NCI-H2081 treated with DMSO at 0.1 percent for 48 hours (cell line): ENCODE measurements at places on chromosomes 12 and 14.

- DNase-seq = no peak
Measured at GRCh38 chr12:117343296-117343695, 18.1 kb downstream of the NOS1 start.

DNA sequence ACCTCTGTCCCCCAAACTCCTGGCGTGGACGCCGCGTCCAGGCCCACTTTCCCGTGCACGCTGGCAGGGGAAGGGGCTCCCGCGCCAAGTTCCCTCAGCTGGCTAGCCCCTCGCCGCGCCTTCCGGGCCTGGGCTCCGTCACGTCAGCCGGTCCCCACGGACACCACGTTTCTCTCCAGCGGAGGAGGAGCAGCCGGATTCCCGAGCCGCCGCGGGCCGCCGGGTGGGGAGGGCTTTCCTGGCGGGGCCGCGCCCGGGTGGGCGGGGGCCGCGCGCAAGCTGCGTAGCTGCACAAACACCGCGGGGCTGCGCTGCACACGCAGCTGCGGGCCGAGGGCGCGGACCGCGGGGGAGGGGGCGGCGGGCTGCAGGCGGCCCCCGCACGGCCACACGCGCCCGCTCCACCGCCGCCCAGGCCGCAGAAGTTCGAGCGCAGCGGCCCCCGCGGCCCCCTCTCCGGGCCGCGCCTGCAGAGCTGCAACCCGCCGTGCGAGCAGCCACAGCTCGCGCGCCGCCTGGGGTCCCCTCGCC, 45.1 kb upstream of the PNMA1 start:
- DNase-seq = no peak

DNA sequence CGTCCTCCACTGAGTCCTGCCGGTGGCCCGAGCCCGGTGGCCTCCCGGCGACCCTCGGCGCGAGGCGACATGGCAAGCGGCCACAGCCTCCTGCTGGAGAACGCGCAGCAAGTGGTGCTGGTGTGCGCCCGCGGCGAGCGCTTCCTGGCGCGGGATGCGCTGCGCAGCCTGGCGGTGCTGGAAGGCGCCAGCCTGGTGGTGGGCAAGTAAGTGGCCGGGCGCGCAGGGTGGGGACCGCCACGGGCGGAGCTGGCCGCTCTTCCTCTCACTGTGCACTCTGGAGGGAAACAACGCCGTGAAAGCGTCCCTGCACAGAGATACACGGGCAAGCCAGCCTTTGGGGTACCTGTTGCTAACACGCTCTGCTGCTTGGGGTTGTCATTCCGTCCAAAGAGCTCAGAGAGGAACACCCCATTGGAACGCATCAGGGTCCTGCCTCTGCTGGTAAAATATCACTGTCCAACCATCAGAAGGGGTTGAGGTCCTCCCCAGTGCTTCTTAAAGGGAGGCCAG, at the start of gene AMDHD1:
AMDHD1 (plus strand) TSS at position 2 of the 513 bp plus-strand sequence; CDS start at position 70, 68 bp downstream.
- no peak for DNase-seq

DNA sequence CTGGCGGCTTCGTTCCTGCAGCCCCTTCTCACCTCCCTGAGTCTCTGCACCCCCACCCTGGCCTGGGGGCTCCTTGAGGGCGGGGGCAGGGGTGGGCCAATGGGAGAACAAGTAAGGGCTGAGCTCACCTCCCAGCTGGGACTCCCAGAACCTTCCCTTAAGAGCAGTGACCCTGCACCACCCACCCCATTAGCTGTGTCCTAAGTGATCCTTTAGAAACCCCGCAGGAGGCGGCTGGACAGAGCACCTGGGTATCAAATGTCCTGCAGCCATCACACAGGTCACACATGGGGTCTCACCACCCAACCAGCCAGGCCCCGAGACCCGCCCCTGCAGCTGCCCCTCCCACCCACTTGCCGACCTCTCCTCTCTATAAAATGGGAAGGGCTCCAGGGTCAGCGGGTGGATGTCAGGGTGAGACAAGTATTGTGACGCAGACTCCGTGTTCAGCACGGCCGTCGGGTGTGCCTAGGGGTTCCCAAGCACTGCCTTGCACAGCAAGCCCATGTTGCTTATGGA, 151.2 kb upstream of the C14orf180 start:
- no peak for DNase-seq

DNA sequence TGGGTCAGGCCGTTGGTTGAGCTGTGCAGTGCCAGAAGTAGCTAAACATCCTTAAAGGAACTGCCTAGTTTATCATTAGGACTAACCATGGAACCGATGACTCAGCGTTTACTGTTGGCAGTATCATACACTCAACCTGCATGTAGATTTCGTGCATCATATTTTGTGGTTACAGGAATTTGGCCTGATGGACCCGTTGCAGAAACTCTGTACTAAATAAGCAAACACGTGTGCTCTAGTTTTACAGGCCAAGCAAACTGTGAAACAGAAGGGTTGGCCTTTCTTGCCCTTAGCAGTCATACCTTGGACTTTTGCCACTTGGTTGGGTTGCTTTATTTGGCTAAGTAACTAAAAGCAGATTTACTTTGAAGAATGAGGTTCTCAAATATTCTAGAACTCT, 35.6 kb downstream of the DGLUCY start:
- no peak for DNase-seq

GRCh38 chr14:43894534-43894933, 612.5 kb downstream of the FSCB start:
- DNase-seq = no peak

GRCh38 chr14:61670576-61670975, 24.7 kb upstream of the HIF1A start:
- no peak for DNase-seq

- peak; percentile 45 for DNase-seq
Measured at GRCh38 chr12:106918746-106919145, 37.0 kb upstream of the TMEM263 start.

GRCh38 chr12:110253176-110253575, 27.9 kb upstream of the ATP2A2 start:
- no peak for DNase-seq

DNA sequence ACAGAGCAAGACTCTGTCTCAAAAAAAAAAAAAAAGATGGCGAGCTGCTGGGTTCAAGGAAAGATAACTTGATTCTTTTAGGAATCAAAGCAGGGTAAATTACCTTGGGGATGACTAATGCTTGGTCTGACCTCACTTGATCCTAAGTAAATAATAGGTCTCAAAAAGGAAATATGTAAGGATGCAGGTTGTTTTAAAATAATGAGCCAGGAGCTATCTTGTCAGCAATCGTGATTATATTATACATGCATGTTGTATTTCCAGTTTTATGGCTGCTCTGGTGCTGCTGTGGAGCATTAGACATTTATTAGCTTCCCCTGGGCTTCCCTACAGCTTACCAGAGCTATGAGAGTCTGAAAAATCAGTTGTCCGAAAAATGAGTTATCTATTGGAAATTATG, 2.6 kb downstream of the EIF2B2 start:
- DNase-seq = no peak

- DNase-seq = no peak
Measured at GRCh38 chr12:102201436-102202061, 3.9 kb upstream of the PMCH start.

DNA sequence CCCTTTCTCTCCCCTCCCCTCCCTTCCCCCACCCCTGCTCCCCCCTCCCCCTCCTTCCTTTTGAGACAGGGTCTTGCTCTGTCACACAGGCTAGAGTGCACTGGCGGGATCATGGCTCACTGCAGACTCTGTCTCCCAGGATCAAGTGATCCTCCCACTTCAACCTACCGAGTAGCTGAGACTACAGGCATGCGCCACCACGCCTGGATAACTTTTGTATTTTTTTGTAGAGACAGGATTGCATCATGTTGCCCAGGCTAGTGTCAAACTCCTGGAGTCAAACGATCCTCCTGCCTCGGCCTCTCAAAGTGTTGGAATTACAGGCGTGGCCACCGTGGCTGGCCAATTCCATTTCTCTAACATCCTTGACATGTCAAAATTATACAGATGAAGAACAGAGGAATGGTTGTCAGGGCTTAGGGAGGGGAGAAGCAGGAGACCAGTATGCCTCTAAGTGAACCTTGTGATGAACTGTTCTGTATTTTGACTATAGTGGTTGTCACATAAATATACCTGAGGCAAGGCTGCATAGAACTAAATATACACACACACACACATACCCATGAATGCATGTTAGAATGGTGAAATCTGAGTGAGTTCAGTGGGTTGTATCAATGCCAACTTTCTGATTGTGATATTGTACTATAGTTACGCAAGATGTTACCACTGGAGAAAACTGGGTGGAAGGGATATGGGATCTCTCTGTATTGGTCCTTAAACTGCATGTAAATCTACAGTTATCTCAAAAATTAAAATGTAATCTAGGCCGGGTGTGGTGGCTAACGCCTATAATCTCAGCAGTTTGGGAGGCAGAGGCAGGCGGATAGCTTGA, 3.6 kb upstream of the CFAP73 start:
- no peak for DNase-seq

GRCh38 chr14:99382781-99383471, 97.7 kb downstream of the SETD3 start:
- DNase-seq = no peak

GRCh38 chr12:2681450-2682205, 113.1 kb upstream of the FKBP4 start:
- no peak for DNase-seq

DNA sequence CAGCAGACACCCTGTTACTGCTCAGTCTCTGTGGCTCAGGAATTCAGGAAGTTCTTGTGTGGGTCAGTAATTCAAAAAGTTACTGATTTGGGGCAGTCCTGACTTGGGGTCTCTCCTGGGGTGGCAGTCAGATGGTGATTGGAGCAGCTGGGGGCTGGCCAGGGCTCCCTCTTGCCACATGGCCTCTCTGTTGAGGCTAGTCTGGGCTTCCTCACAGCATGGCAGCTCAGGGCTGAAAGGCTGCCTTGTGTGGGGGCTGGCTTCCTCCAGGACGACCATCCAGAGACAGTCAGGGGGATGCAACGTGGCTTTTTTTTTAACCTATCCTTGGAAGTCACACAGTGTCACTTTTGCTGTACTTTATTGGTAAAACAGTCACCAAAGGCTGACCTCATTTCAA, 61.3 kb downstream of the CACNA1C start:
- DNase-seq = no peak

DNA sequence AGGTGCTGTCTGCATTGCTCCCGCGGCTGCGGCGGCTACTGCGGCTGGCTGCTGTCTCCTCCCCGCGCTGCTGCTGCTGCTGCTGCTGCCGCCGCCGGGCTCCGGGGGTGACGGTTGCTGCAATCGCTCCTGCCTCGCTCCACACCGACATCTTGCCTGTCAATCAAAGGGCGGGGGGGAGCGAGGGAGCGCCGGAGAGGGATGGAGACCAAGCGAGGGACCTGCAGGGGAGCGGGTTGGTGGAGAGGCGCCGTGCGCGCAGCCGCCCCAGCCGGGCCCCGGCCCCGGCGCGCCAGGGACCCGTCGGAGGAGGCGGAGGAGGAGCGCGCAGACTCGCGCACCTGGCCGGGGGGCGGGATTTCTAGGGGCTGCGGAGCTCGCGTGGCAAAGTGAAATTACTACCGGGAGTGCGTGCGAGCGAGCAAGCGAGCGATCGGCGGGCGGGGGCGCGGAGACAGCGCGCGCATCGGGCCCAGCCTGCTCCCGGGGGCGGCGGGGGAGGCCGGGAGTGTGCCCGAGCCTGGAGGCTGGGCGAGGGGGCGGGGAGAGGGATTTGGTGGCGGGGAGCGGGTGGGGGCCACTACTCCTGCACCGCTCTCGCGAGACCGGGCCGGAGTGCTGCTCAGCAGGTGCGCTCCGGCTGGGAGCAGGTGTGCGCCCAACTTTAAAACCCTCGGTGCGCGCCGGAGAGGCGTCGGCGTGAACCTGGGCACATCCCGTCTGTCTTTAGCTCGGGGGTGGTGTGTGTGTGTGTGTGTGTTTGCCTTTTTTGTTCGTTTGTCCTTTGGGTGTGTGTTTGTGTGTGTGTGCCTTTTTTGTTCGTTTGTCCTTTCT, at the start of gene KSR2:
KSR2 (minus strand) TSS at position 165 of the 834 bp plus-strand sequence. CDS start 735 bp downstream, outside the sequence.
- peak; percentile 79 for DNase-seq

GRCh38 chr14:38278035-38278434, 22.1 kb upstream of the CLEC14A start:
- DNase-seq = no peak

- no peak for DNase-seq
Measured at GRCh38 chr12:104802208-104802607, 155.9 kb downstream of the SLC41A2 start.

DNA sequence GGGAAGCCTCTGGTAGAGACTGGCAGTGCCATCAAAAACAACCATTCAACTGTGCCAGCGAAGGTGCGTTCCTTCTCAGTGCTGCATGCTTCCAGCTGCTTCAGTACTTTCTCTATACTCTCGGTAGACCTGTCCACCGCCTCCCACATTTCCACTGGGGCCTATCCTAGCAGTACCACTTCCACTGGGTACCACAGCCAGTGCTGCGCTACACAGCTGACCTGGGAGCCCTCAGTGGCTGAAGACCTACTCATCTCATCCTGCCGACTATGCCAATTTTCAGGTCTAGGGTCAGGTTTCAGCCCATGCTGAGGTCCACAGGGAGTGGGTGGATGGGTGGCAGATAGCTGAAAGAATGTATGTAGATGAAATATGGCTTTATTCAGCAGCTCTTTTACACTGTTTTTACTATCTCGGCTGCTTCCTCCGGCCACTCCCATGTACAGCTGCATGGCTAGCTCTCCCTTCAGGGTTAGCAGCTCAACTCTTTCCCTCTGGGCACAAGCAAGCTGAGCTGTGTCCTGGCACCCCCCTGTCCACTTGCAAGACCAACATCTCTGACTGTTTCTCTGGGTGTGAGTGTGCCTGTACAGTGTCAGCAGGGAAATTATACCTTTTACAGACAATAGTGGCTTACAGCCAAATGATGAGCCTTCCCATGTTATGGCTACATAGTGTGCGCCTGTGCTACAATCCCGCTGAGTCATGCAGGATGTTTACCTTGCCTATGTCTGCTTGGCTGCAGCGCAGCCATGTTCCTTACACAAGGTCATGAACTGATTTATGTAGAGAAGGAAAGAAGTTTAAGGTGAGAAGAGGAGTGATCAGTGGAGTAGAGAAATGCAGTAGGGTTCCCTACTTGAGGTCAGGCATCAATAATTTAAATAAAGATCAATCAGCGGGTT, 125.7 kb upstream of the DDHD1 start:
- DNase-seq = no peak

DNA sequence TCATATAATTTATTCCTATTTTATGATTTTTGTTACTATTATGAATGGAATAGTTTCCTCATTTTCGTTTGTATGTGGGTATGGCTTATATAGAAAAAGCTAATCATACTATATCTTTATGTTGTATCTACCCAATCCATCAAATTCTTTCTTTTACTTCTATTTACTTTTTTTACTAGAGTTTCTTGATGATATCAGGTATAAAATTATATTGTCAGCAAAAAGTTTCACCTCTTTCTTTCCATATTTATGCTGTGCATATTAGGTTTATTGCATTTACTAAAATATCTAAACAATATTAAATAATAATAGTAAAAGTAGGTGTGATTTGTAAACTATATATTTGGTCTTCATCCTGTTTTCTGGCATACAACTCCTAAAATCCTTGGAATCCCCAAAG, 146.7 kb upstream of the PLXNC1 start:
- no peak for DNase-seq

GRCh38 chr12:25950329-25951115, 8.0 kb upstream of the RASSF8 start:
- DNase-seq = no peak
